ENCODE measurements at places on chromosomes 12 and 14. TPM values are rescaled to one million over a fixed set of nuclear protein-coding genes. Genes with fewer than 3 reads are reported as not detected.

GRCh38 chr12:85872497-85873091 is 1.5 kb upstream of the NTS start:
- no peak for DNase-seq

The BCL2L14 gene
- not detected for total RNA-seq

The PRICKLE1 gene
- 13.0 TPM for total RNA-seq

The AICDA gene
- not detected for total RNA-seq

DNA sequence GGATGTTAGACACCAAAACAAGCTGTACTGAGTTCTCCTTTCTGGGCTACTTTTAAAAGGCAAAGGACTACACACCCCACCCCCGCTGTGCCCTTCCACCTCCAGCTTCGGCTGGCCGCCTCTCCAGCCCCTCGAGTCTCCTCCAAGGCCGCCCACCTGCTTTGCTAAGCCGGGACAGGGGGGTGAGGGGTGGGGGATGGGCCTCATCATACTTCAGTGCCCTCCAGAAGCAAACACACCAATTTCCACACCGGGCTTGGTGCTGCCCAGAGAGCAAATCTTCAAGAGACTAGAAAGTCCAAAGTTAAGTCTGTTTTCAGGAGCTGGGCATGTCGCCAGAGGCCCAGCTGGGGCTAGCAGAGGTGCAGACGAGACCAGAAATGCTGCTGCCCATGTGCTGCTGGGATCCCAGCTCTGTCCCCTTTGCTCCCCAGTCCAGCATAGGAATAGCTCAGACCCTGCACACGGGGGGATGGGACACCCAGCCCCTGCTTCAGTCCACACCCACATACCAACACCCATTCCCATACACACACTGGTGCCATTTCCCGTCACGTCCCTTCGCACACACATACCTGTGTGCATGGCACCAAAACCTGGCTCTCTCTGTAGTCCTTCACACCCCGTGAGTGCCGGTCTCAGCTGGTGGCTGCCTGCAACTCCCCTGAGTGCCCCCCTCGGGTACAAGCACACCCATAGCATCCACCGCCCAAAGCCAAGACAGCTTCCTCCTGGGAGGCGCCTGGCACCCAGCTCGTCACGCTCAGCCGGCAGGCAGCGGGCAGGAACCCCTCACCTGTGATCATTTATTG is 1.0 kb downstream of the SLC6A12 start:
- DNase-seq: no peak

The EXOC5 gene
- total RNA-seq: 78.1 TPM

The DTX1 gene
- under 0.01 TPM for total RNA-seq

DNA sequence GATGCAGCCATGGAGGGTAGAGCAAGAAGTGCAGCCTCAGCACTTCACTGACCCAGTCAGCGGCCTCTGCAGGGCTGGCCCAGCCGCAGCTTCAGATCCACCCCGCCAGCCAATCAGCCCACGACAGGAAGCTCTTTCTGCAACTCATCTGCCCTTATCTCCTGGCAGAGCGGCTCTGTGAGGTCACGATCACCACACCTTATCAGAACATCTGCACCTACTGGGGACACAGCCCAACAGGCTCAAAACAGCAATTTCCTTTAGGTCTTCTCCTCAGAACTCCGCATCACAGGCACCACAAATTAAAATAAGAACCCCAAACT is 287.3 kb downstream of the BCL11B start:
- no peak for DNase-seq

- DNase-seq: no peak
Observed at GRCh38 chr12:12365446-12365802, 8.5 kb downstream of the BORCS5 start.

DNA sequence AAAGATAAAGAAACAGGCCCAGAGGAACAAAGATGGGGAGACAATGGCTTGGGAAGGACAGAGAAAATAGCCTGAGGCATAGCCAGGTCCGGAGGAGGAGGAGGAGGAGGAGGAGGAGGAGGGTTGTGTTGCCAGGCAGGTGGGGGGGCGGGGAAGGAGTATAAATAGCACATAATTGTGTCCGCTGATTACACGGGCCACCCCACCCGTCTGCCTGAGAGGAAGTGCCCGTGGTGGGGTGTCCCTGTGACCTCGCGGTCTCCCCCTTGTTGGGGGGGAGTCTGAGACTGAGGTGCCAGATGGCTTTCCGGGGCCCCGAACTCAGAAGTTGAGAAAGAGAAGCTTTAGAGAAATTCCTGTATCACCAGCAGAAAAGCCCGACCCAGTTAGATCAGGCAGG is 1.9 kb upstream of the SP7 start:
- DNase-seq: peak; percentile 38

GRCh38 chr14:31283153-31283552 is 75.6 kb upstream of the HECTD1 start:
- no peak for DNase-seq

DNA sequence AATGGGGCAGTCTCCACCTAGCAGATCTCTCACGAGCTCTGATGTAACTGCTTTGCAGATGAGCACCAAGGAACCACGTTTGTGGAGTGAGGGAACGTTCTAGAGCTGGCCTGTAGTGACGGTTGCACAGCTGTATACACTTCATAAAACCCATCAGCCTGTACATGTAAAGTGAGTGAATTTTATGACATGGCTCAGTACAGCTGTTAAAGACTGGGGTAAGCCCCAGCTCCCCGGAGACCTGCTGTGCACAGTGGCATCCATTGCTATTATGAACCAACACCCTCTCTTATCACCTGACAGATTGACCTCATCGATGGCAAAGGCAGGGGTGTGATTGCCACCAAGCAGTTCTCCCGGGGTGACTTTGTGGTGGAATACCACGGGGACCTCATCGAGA is 20.6 kb downstream of the KMT5A start:
- DNase-seq: no peak

DNA sequence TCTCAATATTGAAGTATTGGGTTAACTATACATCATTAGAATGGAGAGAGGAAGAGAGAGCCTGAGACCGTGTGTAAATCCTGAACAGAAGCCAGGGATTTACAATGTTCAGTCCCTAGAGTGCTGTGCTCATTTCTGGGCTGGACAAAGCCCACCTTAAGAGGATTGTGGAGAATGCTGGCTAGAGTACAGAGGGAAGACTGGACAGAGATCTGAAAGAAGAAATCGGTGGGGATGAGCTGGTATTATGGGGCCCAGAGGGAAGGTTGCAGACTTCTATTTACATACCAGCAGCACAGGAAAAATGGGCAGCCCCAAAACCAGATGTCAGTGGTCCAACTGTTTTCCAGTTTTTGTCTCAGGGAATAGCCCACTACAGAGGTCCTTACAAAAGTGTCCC is 42.3 kb downstream of the RTN1 start:
- DNase-seq: no peak

DNA sequence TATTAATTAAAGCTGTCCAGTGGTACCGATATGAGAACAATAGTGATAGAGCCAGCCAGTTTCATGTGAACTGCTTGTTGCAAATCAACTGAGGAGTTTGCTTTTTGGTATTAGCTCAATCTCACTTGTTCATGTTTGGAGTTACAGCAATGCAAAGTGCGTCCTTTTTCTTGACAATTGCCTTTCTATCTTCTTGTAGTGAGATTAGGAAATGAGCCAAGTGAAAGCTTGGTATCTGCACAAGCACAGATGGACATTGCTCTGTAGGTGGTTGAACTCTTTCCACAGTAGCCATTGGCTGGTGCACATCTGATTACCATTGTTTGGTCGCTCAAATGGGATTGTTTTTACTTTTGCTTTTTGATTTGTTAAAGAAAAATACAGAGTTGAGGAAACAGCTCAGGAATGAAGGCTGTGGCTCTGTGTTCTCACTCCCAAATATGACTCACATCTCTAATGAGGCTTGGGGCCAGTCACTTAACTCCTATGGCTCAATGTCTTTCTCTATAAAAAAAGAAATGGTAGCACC is 241.4 kb downstream of the BMP4 start:
- no peak for DNase-seq

All from osteoblast (primary cell).